ENCODE measurements at places on chromosomes 5 and 9.

- no peak for DNase-seq
Observed at GRCh38 chr5:43236653-43237355, 44.8 kb downstream of the NIM1K start.

- DNase-seq, result peak; percentile 63
Observed at GRCh38 chr5:157718519-157718918, 12.7 kb upstream of the THG1L start.

- DNase-seq, result no peak
Observed at GRCh38 chr9:72667181-72667580, 145.8 kb downstream of the TMC1 start.

GRCh38 chr9:11063263-11063662 lies 450.5 kb upstream of the PTPRD start:
- DNase-seq, result no peak

DNA sequence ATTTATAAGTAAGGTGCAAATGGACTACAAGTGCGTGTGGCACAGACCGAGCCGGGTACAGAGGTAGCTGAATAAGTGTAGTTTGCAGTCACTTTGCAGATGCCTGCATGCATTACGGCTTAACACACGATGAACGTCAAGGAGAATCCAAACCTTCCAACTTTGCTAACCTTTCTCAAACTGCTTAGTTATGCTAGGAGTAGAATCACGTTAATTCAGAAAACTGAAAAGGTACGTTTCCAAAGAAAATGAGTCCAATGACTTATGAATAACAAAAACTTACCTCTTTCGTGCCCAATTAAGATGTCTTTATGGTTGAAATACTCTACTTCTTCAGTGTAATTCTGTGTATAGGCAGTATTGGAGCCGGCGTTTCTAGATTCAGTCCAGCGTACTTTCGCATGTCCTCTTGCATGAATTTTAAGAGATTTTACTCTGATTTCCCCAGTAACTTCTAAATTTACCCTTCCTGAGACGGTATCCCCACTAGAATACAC lies 539 bp downstream of the ARRDC3 start:
- DNase-seq, result peak; percentile 15

GRCh38 chr5:132655821-132656773 lies 1.9 kb upstream of the IL13 start:
- DNase-seq, result no peak

- no peak for DNase-seq
Observed at GRCh38 chr5:116944183-116944582, 369.6 kb upstream of the SEMA6A start.

DNA sequence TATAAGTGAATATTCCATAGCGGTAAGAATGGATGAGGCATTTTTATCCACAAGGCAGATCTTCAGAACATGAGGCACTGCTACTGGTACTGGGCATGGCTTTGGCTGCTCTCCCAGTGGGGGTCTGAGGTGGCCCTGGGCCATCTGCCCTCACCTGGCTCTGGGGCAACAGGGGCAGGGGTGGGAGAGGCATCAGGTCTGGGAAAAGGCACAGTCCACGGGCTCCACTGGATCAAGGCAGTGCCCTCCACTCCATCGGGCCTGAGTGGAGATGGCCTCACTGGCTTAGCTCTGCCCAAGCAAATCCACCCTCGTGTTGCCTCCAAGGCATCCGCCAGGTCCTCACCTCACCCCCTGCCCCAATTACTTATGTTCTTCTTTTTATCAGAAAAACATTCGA lies 10.9 kb upstream of the NKD2 start:
- DNase-seq, result no peak

- DNase-seq, result no peak
Observed at GRCh38 chr9:82254646-82255367, 266.2 kb downstream of the SPATA31D1 start.

GRCh38 chr5:81606150-81606549 lies 144.7 kb downstream of the SSBP2 start:
- no peak for DNase-seq

DNA sequence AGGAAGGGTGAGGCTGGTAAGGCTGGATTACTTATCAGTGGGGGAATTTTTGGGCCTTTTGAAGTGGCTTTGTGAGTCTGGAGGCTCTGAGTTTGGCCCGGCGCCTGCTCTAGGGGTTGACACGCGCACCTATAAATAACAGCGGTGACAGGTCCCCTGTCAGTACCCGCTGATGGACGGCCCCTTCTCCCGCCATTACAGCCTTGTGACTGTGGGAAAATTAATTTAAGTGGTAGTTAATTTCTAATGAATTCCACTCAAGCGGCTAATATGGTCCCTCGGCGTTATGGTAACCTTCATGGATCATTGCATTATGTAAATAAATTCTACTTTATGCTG lies 16.5 kb downstream of the MRPL36 start:
- no peak for DNase-seq

DNA sequence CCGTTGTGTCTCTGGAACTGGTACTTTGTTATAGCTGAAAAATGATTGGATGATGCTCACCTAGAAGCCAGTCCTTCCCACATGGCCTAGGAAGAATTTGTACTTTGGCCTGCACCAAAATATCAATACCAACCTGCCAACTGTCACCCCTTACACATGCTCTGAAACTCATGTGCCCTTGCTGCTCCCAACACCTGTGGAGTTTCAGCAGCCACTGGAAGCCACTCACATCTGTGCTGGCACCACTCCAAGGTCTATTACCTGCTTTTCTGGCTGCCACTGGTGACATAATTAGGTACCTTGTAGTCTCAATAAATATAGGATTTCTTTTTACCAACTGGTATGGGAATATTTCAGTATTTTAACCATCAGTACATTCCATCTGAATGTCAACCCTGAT lies 363.6 kb downstream of the SH3GL2 start:
- no peak for DNase-seq

DNA sequence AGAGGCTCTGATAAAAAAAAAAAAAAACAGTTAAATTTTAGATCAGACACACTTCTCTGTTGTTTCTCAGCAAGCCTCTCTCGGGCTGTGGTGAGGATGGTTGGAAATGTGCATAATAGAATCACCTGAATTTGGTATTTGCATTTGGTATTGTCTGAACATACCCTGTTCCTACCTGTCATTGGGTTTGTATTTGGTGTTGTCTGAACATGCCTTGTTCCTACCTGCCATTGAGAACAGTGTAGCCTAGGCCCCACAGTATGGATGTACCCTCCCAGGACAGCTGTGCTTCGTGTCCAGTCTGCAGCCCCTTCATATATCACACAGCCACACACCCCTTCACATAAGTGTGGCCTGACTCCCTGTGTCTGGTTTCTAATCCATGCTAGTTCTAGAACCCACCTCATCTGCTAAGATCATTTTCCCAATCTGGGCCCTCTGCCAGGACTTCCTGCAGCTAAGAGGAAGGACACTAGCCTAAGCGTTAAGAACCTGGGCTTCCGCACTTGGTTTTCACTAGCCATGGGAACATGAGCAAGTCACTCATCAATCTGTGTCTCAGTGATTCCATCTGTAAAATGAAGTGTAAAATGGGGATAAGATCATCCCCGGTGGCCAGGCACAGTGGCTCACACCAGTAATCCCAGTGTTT lies 49.2 kb downstream of the ITGA2 start:
- DNase-seq, result no peak

DNA sequence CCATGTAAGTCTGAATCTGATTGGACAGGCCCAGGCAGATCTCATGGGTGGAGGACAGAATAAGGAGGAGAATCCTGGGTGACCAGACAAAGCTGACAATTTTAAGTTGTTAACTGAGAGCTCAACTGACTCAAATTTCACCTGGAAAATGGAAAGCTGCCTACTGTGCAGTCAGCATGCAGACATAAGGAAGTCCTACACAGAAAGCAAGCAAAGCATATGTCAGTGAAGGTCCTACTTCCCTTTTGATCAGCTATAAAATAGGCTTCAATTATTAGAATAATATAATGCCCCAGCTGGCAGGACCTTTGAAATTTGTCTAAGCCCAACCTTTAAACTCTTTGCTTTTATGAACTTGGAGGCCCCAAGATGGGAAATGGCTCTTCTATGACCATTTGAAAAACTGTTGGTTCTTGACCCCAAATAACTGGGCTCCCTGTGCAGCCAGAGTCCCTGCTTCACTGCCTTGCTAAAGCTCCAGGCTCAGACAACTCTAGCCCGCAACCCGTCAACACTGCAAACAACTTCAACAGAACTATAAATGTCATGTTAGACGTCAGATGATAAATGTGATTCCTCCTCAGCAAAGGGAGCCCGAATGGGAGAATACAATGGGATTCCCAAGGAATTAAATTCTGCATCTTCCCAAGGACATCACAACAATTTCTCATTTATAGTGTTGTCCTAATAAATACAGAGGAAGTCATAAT lies 118.9 kb upstream of the ADRA1B start:
- no peak for DNase-seq

- DNase-seq, result no peak
Observed at GRCh38 chr9:77510666-77511065, 137.5 kb downstream of the GNA14 start.

GRCh38 chr5:144913661-144914060 lies 743.0 kb downstream of the KCTD16 start:
- no peak for DNase-seq

DNA sequence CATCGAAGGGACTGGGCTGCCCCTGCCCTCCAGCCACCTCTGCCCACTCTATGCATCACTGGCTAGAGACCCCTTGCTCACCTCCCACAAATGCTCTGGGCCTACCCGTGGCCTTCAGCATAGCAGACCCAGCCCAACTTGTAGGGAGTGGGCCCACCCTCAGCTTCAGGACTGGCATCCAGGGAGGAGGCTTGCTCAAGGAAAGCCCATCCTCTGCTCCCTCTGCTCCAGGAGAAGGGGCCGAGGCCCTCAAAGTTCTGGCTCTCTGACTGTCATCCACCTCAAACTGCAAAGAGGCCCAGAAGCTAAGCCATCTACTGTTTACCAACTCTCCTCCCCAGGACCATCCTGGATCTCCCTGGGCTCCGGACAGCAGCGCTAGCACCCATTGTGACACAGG lies 84.5 kb downstream of the C5orf15 start:
- no peak for DNase-seq

GRCh38 chr5:157611571-157612476 lies 36.2 kb upstream of the ADAM19 start:
- DNase-seq, result no peak

DNA sequence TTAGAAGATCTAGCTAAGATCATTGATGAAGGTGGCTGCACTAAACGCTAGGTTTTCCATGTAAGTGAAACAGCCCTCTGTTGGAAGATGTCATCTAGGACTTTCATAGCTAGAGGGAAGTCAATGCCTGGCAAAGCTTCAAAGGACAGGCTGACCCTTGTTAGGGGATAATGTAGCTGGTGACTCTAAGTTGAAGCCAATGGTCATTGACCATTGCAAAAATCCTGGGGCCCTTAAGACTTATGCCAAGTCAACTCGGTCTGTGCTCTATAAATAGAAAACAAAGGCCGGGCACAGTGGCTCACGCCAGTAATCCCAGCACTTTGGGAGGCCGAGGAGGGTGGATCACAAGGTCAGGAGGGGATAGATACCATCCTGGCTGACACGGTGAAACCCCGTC lies 26.6 kb upstream of the FIBCD1 start:
- no peak for DNase-seq

DNA sequence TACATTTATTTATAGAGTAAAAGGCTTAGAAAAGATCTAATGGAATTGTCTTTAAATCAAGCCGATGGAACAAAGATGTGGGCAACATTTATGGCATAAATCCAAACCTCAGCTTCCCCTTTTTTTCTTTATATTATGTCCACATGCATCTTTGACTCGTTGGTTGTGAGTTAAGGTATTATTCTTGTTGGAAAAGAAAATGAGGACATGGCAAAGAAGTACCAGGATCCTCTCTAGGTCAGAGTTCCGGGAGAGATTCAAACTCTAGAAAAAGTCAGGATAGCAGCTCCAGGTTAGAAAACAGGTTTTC lies 508 bp upstream of the NME5 start:
- no peak for DNase-seq

- DNase-seq, result no peak
Observed at GRCh38 chr9:108885643-108886348, 23.7 kb downstream of the ACTL7A start.

DNA sequence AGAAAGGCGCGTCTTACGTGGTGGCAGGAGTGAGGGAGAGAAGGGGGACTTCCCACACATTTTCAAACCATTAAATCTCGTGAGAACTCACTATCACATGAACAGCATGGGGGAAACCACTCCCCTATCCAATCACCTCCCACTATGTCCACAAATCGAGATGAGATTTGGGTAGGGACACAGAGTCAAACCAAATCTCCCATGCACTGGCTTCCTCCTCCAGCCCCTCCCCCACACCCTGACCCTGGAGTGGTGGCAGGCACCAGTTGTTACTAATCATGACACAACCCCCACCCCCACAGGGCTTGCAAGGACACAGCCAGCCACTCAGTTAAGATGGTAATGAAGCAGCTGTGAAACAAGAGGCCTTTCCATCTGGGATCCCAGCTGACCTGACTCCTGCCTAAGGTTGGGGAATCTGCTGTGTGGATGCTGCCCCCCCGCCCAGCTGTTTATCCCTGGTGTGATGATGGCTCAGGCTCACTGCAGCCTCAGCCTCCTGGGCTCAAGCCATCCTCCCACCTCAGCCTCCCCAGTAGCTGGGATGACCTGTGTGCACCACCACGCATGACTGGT lies 57.1 kb upstream of the FUBP3 start:
- DNase-seq, result no peak

GRCh38 chr5:61906820-61907219 lies 399.2 kb upstream of the KIF2A start:
- DNase-seq, result no peak

- DNase-seq, result no peak
Observed at GRCh38 chr9:14347406-14348122, 33.6 kb upstream of the NFIB start.

GRCh38 chr5:131530706-131531331 lies 104.2 kb downstream of the RAPGEF6 start:
- no peak for DNase-seq

- no peak for DNase-seq
Observed at GRCh38 chr9:114246558-114246957, 76.3 kb upstream of the ORM1 start.

- DNase-seq, result no peak
Observed at GRCh38 chr9:126146254-126147145, 180.1 kb upstream of the MVB12B start.

Data from T-cell (primary cell).